Foreskin melanocyte (primary cell): ENCODE measurements at places on chromosomes 12 and 14.

DNA sequence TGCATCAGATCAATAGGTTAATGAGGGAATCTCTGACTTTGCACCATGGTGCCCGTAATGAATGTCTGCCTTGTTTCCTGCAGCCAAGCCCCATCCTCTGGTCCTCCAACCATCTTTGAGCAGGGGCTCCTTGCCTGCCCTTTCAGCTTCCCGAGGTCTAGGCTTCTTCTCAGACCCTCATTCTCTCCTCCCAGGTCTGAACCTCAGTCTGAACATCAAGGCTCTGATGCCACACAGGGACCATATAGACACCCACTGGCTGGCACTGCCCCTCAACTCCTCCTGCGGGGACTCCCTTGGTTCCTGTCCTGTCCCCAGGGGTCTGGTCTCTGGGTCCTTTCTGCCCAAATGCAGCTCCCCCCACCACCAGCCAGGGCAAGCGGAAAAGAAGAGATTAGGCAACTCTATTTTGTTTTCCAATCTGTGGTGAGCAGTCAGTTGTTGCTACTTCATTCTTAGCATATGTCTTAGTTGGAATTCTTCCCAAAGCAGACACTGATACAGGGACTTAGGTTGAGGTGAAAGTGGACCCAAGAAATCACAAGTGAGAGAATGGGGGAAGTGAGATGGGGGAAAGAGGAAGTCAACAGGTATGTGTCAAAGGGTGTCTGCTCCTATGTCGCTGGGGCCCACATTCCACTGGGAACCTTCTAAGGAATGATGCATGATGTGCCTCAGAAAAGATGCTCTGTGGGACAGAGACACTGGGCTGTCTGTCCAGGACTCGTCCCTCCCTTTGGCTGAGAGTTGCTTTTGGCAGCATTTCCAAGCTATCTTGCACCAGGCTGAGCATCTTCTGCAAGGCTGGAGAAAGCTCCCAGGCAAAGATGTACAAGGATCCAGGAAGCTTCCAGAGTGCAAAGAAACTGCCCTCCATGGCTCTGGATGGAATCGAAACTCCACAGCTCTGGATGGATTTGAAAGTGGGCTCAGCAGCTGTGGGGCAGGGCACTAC lies 1096.5 kb upstream of the TMEM132C start:
- DNase-seq, result no peak

DNA sequence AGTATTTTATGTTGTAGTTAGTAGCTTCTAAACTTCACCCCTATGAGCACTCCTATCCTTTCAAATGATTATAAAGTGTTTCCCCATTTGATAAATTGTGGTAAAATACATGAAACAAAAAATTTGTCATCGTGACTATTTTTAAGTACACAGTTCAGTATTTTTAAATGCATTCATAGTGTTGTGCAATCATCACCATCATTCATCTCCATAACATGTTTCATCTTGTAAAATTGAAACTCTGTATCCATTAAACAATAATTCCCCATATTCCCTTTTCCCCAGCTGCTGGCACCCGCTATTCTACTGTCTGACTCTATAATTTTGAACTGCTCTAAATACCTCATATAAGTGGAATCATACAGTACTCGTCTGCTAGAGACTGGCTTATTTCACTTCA lies 52.5 kb downstream of the ATP23 start:
- DNase-seq, result no peak

DNA sequence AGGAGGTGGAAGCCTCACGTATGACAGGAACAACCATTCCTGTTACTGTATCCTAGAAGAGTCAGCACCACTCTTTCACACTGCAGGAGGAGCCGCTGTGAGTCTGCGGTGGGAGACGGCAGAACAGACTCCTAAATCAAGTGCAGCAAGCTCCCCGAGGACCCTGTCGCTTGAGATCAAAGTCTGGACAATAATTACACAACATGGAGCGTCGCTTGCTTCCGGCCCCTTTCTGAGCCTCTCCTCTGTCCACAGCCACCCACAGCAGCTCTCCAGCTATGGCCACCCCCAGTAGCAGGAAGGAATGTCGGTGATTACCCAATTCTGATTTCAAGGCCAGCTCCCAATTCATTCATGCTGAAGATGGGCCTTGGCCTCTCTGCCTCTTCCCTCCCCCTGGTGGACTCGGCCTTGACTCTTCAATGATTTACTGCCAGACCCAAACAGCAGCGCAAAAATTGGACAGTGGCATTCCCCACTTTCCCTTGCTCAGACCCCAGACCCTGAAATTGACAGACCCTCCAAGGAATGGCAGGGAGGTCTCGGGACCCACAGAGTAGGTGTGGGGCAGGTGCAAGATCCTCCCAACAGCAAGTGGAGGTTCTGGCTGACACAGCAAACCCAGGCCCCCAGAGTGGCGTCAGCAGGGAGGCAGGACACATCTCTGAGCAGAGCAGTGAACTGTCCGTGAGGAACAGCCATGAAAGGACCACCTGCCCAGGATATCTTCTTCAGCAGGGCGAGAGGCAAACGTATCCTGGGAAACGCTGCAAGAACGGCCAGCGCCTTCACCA lies 272.7 kb upstream of the DIO3 start:
- no peak for DNase-seq

DNA sequence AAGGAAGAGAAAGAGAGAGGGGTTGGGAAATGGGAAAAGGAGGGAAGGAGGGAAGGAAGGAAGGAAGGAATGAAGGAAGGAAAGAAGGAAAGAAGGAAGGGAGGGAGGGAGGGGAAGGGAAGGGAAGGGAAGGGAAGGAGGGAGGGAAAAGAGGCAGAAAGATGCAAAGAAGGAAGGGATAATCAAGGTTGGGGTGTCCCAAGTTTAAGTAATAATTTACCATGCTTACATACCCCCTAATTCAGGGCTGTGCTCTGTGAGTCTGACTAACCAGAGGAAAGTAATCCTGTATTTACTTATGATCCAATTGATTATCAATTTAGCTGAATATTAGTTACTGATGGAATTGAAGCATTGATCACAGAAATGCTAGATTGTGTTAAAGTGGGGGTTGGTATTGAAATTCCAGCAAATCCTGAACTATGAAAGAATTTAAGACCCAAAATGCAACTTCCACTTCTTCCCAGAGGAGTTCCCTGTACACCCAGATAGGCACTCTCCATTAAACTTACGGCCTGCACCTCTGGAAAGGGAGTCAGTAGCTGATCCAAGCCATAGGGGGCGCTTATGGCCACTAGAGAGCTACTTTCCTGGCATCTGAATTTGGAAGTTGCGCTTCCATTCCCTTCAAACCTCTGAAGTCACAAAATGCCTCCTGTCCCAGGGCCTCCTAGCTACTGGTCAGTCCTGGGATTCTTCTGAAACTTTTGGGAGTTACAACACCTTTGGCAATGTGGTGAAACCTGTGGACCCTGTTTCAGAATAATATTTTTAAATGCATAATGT lies 162.7 kb upstream of the PWP1 start:
- DNase-seq, result no peak

GRCh38 chr14:20907214-20907613 lies 16.0 kb downstream of the RNASE3 start:
- DNase-seq, result no peak

GRCh38 chr14:89760086-89760485 lies 194.4 kb downstream of the EFCAB11 start:
- no peak for DNase-seq

GRCh38 chr12:31819427-31819826 lies 90.6 kb upstream of the AMN1 start:
- DNase-seq, result no peak
